PC-9 (cell line): ENCODE measurements at places on chromosomes 1 and 21. TPM values are rescaled to one million over a fixed set of nuclear protein-coding genes. Genes with fewer than 3 reads are reported as not detected.

MTARC1 gene
- 54.4 and 72.5 TPM in 2 replicates for total RNA-seq

FMO2 gene
- not detected in 2 replicates for total RNA-seq

DNA sequence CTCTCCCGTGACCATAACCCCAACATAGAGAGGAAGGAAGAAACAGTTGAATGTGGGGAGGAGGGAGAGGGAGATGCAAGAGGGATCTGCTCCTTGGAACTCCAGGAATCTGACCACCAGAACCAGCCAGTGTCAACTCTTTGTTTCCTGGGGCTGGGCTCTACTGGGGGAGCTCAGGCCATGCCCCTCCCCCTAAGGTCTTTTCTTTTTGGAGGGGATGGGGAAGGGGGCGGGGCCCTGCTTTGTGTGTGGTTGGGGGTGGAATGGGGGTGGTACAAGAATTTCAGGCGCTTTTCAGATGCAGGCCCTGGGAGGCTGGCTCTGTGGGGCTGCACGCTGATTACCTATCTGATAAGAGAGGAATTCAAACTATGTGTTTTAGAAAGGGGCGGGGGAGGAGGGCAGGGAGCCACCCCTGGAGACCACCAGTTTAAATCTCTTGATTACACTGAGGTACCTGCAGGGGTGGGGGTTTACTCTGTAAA is 8.3 kb downstream of the LIN28A start:
- DNase-seq: no peak

CDK11B gene
- total RNA-seq: 21.2 and 22.5 TPM in 2 replicates

GRCh38 chr1:4694492-4694891 is 40.1 kb downstream of the AJAP1 start:
- no peak for DNase-seq

- no peak for DNase-seq
Observed at GRCh38 chr1:212920246-212920645, 30.1 kb upstream of the VASH2 start.

DPYD gene
- total RNA-seq: 20.0 and 24.1 TPM in 2 replicates

KRTAP13-2 gene
- total RNA-seq: not detected in 2 replicates

IL24 gene
- total RNA-seq: not detected in 2 replicates

ATP6V1G3 gene
- not detected in 2 replicates for total RNA-seq

GRCh38 chr1:224264321-224264720 is 65.7 kb downstream of the NVL start:
- DNase-seq: no peak

CD101 gene
- 0.76 and 1.8 TPM in 2 replicates for total RNA-seq

DNA sequence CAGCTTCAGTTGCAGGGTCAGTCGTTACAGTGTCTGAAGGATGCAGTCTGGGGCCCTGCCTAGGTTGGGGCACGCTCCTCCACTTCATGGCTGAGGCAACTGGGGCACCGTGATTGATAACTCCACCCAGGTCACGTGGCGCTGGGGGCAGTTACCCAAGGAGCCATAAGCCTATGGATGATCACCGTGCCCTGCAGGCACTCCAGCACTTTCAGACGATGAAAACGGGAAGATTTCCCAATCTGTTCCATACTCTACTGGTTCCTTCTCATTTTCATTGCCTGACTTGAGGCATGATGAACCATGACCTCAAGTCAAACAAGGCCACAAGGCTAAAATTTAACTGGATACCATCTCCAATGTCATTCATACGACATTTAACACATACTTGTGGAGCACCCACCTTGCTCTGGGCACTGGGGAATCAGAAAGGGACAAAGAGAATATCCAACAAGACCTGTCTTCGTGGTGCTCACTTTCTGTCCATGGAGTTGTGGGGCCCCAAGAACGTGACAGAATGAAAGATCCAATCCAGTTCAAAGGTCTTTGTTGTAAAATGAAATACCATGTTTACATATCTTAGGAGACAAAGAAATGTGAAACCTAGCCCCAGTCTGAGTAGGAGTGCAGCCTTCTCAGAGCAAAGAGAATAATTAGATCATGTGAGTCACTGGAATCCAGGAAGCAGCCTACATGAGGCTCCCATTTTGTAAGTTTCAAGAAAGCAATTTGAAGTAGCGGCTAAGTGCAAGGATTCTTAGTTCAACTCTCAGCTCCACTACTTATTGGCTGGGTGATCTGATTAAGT is 39.4 kb upstream of the SPOCD1 start:
- DNase-seq: peak; percentile 80

DNA sequence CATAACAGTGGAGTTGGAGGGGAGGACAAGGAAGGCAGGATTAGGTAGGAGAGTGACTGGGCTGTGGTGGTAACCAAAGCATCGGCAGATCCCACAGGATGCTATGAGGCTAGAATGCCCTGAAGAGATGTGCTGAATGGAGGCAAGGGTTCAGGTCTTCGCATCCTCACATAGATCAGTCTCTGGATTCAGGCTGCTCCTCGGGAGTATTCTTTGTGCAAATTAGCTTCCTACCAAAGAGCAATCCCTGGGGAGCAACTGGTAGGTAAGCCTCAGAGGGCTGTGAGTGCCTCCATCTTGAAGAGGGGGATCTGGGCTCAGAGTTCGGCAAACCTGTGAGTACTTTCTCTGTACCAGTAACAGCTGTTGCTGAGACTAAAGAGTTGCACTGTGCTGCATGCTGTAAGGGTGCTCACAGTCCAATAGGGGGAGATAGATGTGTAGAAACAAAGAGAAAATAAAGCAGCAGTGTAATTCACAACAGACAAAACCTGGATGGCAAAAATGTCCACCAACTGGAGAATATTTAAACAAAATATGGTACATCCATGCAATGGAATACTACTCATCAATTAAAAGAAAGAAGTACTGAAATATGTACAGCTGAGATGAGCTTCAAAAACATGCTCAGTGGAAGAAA is 322.4 kb upstream of the DEPDC1 start:
- DNase-seq: no peak

DNA sequence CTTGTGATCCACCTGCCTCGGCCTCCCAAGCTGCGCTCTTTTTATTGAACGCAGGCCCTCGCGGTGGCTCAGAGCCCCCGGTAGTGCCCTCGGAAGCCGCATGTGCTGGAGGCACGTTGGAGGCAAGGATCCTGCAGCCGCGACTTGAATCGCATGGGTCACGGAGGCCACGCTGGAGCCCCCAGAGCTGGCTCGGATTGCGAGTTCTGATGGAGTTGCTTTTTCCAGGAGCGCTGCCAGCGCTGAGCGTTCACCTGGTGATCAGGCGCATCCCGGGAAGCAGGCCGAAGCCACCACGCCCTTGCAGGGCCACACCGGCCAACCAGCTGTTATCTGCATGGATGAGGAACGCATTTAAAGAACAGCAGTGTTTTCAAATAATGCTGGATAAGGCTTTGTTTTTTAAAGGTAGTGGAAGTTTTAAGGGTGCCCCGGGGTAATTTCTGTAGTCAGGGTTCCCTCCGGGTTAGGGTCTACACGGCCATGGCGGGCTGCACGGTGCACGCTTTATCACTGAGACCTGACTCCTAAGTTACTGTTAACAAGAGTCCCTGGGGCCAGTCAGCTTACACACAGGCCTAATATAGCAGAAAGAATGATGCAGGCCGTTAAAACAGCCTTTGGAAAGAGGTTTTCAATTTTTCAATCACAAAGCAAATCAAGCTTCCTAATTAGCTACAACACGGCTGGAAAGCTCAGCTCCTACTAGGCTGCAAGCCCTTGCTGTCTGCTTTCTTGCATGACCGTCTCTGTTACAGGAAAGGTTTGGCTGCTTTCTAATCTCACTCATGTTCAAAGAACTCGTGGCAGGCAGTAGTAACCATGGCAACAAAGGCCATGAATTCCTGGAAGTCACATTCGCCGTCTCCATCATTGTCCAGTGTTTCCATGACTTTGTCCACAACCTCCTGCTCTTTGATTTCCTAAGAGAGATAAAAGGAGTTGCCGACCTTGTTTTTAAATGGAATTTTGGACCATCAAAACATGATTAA is 6.0 kb downstream of the S100B start:
- no peak for DNase-seq
